Fibroblast of skin of back (primary cell): ENCODE measurements at places on chromosomes 1 and 21.
A peak's percentile ranks its signal among the peaks of the same experiment; 100 is the strongest.

DNA sequence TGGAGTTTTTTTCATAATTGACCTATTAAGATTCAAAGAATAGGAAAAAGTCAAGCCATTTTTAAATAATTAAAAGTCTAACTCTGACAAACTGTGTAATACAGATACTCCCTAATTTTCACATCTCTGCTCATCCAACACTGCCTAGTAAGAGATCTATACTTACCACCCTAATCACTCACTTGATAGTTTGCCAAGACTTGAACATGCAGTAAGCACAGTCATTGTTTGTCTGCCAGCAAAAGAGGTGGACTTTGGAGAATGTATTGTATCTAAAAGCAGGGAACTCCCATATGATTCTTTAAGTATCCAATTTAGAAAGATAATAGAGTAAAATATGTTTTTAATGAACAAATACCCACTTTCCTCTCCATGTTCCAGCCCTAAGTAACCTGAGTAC is 15.5 kb downstream of the TMEM59 start:
- DNase-seq = peak; percentile 11

DNA sequence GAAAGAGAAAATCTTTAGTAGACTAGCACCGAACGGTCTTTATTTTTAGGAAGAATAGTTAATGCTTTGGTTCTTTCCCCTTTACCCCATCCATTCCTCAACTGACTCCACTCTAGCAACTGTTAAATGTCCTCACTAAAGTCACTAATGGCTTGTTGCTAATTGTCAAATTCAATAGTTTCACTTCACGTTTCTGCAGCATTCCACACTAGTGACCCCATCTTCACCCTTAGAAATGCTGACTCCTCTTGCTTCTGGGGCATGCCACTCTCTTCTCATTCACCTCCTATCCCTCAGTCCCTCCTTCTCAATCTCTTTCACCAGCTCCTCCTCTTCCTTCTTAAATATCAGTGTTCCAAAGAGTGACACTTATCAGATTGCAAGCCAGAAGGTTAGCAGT is 19.4 kb upstream of the CADM3 start:
- DNase-seq = no peak

DNA sequence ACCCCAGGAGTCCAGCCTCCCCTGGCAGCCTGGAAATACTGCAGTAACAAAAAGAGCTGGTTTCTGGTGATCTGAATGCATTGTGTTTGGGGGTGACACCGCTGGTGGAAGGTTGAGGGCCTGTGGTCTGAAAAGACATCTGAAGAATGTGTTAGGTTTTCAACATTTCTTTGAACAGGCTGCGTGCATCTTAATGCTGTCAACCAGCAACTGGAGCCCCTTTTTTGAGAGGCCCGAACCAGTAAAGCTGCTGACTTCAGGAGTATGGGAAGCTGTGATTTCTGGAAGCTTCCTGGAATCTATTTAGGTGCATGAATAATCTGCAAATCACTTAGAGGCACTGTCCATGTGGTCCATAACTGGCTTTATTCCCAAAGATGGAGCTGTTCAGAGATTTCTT is 17.0 kb downstream of the ATP5PO start:
- DNase-seq = no peak

GRCh38 chr1:32954168-32954567 is 10.4 kb downstream of the RNF19B start:
- DNase-seq = no peak

GRCh38 chr1:81582467-81582986 is 218.2 kb upstream of the ADGRL2 start:
- peak; percentile 7 for DNase-seq

GRCh38 chr1:225426395-225427234 is 1.2 kb downstream of the LBR start:
- DNase-seq = peak; percentile 12

GRCh38 chr1:169681140-169681539 is 30.3 kb downstream of the SELL start:
- no peak for DNase-seq

DNA sequence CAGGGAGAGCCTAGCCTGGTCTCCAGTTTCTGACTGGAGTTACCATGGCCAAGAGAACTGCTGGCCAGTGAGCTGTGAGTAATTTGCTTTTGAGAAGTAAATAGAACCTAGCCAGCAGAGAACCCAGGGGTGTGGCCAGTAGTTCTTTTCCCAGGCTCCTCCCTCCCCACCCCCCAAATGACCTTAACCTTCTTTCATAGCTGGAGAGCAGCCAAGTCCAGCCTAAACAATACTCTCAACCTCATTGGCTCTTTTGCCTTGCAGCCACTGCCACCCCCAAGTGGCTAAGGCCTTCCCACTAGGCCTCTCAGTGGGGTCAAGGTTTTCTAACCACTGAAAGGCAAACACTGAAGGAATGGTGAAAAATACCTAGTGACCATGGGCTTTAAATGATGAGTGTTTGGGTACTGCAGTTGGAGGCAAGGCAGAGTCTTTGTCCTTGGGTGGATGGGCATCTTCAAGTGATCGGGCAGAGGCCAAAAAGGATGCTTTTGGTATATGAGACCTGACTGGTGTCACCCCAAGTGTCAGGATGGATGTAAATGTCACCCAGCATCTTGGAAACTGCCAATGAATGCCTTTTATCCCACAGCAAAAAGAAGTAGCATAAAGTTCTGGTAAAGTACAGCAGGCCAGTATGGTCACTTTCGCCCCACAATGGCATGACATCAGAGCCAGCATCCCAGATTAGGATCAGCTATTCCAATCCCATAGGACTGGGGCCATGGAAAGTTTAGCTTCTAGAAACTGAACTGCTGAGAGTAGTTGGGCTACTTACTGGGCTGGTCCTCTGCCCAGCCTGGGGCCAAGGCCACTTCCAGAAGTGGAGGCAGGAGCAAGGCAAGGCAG is 3.5 kb upstream of the PIGV start:
- peak; percentile 73 for DNase-seq

- DNase-seq = no peak
These were observed 4.9 kb upstream of the MACF1 start for GRCh38 chr1:39199593-39199992.

- no peak for DNase-seq
These were observed 91.1 kb downstream of the STUM start for GRCh38 chr1:226639631-226640061.

DNA sequence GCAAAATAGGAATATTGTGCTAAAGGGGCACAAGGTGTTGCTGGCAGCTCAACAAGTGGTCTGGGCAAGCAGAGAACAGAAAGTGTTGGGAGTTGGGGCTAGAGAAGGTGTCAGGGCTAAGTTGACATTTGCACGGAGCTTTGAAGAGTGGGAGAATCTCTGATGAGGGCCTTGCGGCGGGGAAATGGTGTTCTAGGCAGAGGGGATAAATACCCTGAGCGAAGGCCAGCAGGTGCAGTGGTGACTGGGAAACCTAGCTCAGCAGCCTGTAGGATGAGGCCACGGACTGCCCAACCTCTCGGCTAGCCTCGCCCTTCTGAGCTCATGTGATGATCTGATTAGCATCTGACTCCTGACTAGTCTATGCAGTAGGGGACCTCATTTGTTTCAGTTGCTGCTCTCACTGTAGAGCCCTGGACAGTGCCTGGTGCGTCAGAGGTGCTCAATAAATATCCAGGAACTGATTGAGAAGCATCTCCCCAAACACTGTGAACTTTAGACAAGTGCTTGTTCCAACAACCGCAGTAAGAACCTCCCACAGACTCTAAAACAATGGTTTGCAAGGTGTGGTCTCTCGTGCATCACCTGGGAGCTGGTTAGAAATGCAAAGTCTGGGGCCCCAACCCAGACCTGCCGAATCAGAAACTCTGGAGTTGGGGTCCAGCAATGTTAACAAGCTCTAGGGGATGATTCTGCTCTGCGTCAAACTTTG is 1.0 kb upstream of the FOXO6 start:
- DNase-seq = no peak

DNA sequence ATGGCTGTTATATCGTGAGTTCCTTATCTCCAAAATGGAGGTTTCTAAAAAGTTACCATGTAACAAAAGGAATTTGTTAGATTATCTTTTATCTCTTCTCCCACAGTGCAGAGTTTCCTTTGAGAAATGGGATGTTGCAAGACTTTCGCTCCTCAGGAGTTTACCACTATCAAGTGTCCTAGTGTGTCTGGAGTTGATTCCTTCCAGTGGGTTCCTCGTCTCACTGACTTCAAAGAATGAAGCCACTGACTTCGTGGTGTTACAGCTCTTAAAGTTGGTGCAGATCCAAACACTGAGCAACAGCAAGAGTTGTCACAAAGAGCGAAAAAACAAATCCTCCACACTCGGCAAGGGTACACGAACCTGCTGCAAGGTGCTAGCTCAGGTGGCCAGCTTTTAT is 37.0 kb downstream of the SPAG17 start:
- DNase-seq = peak; percentile 18
